ENCODE measurements at places on chromosomes 5 and 9.

- no peak for DNase-seq
Observed at GRCh38 chr5:45774528-45774927, 78.3 kb upstream of the HCN1 start.

GRCh38 chr5:163773226-163773625, 267.8 kb downstream of the MAT2B start:
- DNase-seq = no peak

GRCh38 chr9:77438653-77439052, 209.5 kb downstream of the GNA14 start:
- DNase-seq = no peak

- no peak for DNase-seq
Observed at GRCh38 chr5:160693831-160694465, 158.1 kb downstream of the ATP10B start.

DNA sequence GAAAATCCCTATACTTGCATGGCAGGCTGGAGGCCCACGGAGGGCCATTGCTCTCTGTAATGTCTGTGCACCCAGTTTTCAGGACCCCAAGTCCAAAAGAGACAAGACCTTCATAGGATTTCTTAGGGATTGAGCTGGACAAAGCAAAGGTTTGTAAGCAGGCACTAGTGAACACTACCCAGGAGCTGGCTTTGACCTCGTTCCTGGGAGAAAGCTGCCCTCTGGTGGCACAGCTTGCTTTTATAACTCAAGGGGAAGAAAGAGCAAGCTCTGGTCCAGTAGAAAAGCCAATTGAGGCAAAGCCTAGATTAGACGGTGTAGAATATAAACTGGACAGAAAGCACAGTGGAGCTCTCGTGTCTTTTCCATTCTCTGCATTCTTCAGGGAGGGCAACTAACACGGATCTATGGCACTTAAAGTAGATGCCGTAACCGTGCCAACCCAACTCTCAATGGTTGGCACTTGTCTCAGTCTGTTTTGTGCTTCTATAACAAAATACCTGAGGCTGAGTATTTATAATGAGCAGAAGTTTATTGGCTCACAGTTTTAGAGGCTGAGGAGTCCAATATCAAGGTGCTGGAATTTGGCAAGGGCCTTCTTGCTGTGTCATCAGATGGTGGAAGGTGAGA, 7.9 kb downstream of the GABRP start:
- DNase-seq = no peak

GRCh38 chr5:134647750-134648424, 698 bp upstream of the SEC24A start:
- DNase-seq = no peak

DNA sequence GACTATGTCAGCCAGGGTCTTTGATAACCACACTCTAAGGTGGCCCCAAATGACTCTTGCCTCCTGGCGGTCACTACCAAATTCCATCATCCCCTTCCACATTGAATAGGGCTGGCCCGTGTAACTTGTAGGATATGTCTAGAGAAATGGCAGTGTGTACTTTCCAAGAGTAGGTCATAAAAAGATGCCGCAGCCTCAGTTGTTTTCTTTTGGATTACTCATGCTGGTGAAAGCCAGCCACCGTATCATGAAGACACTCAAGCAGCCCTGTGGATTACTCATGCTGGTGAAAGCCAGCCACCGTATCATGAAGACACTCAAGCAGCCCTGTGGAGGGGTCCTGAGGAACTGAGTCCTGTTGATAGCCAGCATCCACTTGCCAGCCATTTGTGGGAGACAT, 172.0 kb upstream of the TBC1D2 start:
- no peak for DNase-seq

GRCh38 chr9:134716067-134716466, 74.5 kb downstream of the COL5A1 start:
- DNase-seq = no peak

GRCh38 chr9:137955224-137955570, 77.6 kb downstream of the CACNA1B start:
- DNase-seq = no peak

GRCh38 chr5:122429545-122430318, 117.7 kb downstream of the SNCAIP start:
- DNase-seq = no peak

GRCh38 chr5:28958581-28958980, 1920.2 kb upstream of the CDH9 start:
- DNase-seq = no peak

DNA sequence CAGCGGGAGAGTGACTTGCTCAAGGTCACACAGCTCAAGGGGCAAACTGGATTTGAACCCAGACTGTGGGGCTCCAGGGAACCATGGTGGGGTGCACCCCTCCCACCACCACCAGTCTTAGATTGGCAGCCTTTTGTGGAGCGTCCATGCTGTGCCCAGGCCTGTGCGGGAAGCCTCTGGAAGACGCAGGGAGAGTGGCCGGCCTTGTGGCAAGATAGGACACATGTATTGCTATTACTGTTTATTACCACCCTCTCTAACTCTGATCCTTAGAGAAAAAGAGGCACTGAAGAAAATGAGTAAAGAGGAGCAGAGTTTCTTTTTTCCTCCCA, 25.4 kb upstream of the SH3PXD2B start:
- DNase-seq = no peak

- no peak for DNase-seq
Observed at GRCh38 chr5:128965638-128966302, 482 bp downstream of the SLC27A6 start.

DNA sequence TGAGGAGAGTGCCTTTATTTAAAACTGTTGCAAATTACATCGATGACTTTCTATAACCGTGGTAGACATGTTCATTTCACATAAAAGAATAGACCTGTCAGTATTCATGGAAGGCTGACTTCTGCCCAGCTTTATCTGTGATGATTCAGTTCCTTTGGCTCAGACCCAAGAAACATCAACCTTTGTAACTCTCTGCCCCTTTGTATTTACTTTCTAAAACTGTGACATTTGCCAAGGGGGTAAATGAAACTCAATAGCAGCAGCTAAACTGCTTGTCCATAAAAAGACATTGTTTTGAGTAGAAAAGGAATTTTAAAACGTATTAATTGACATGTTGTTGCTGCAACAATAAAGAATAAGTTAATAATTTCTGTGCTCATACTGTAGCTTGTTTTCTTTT, 137.8 kb upstream of the ANKH start:
- DNase-seq = no peak
